ENCODE measurements at places on chromosomes 7 and 10.

DNA sequence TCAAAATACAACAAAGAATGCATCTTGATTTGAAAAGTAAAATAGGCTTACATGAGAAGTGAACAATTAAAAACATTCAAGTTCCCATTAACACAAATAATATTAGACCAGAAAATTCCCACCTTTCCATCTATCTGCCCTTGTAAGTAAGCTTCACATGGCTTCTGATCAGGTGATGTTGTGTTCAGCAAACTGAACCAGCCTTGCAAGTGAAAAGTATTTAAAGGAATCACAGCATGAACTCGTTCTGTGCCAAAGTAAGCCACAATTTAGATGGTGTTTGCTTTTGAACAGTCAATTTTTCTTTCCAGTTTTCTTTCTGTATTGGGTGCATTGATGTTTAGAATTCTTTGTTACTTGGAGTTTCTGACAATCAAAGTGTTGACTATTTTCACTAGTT lies 347.9 kb downstream of the TNS3 start:
- DNase-seq, result no peak

GRCh38 chr7:116298055-116298454 lies 87.7 kb downstream of the TES start:
- DNase-seq, result no peak

GRCh38 chr7:17512181-17512675 lies 213.8 kb downstream of the AHR start:
- DNase-seq, result no peak

- no peak for DNase-seq
These were observed 1.9 kb downstream of the SLC29A4 start for GRCh38 chr7:5284304-5285281.

DNA sequence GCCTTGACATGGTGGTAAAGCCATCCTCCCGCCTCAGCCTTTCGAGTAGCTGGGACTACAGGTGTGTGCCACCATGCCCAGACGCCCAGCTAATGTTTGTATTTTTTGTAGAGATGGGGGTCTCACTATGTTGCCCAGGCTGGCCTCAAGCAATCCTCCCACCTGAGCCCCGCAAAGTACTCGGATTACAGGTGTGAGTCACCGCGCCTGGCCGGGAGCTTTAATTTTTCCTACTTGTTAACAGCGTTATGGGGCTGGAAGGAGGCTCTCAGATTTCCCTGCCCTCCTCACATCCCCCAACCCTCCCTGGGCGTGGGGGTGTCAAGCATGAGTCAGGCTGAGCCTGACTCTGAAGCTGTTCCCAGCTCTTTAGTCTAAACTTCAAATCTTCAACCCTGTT lies 8.3 kb downstream of the ALKBH4 start:
- DNase-seq, result no peak

GRCh38 chr7:99742737-99743394 lies 7.9 kb upstream of the CYP3A7 start:
- no peak for DNase-seq

Data from ureter (tissue), 1 donor.